ENCODE measurements at places on chromosomes 1 and 21.

- DNase-seq, result no peak
Observed at GRCh38 chr1:32115496-32115895, 7.6 kb downstream of the KPNA6 start.

DNA sequence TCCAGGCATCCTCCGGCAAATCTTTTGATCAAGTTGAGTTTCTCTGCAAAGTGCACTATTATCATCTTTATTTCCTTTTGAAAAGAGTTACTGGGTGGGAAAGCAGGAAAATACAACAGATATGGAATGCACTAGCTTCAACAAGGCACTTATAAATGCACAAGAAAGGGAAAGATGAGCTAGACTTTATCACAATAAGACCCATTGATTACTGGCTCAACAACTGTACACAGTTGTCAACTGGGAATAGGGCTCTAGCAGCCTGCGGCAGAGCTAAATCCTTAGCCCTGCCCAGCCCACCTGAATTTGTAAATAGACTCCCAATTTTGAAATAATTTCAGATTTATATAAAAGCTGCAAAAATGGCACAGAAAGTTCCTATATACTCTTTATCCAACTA lies 111.4 kb downstream of the CSMD2 start:
- no peak for DNase-seq

DNA sequence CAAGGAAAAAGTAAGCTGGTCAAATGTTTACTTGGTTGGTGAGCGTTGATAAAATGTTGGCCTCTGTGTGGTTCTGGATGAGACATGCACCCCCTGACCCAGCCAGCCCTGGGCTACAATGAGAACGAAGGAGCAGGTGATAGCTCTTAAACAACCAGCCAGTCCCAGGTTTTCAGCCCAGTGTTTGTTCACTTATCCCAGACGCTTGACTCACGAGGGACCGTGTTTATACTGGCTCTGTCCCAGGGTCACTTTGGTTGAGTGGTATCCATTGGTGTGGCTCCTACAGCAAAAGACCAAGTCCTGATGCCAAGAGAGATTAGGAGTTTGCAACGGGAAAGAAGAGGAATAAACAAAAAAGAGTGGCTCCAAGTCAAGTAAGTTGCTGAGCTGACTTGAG lies 86.9 kb downstream of the KCNJ15 start:
- peak; percentile 94 for DNase-seq

DNA sequence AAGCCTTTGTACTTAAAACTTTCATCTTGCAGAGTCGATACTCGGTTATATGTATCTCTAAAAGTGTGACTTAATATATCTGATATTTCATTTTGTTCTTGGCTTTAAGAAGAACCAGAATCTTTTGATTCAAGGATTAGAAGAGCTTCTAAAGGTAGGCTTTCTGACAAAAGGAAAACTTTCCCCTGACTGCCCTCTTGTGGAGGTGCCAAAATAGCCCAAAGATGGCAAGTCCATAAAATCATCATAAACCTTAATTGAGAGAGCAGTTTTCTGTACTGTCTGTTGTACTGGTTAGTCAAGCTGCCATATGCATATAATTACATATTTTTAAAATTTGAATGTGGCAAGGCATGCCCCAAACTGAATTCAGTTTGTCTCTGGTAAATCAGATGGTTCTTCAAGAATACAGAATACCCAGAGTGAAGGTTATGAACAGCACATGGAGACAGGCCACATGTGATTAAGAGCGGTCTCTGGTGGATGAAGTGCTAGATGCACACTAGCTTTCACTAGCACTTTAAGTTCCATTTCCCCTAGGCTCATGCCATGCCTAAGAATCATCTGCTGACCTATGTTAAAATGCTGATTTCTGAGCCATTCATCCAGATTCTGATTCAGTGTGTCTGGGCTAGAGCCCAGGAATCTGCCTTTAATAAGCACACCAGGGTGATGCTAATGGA lies 27.7 kb upstream of the ELAVL4 start:
- DNase-seq, result peak; percentile 94

DNA sequence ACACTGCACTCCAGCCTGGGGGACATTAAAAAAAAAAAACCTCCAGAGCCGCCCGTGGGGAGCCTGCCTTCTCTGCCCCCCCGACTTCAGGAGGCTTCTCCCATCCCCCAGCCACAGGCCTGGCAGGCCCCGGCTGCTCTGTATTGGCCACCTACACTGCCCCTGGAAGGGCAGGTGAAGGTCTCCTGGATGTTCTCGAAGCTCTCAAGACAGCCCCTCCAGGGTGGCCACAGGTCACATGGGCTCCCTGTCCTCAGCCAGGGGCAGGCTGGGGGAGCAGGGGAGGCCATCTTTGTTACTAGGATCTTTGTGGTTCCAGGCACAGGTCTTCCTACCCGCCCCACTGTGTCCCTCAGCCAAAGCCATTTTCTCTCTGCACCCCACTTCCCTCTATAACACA lies 32.8 kb downstream of the PADI6 start:
- no peak for DNase-seq

GRCh38 chr1:27141266-27142003 lies 13.5 kb downstream of the SLC9A1 start:
- peak; percentile 65 for DNase-seq

- DNase-seq, result no peak
Observed at GRCh38 chr1:8423269-8423691, 105.4 kb downstream of the SLC45A1 start.

GRCh38 chr1:156104861-156105832 lies 9.4 kb upstream of the LMNA start:
- no peak for DNase-seq

DNA sequence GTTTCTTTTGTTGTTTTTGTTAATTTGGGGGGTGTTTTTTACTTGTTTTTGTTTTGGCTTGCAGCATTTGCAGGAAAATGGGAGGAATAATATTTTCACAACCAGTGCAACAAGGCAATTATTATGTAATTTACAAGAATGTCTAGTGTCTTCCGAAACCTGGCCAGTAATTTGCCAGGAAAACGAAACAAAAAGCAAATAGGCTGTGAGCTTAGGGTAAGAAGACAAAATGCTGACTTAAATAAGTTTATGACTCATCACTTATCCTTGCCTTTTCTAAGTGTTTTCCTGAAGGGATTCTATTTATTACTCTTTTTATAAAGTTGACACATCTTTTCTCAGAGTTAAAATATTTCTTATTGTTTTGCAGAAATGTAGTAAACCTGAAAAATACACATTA lies 49.8 kb downstream of the KCNT2 start:
- DNase-seq, result peak; percentile 58

- DNase-seq, result peak; percentile 14
Observed at GRCh38 chr1:244050835-244051444, at the start of gene ZBTB18. ZBTB18 (plus strand) TSS chr1:244051283; CDS start chr1:244051432, 149 bp downstream.

- DNase-seq, result no peak
Observed at GRCh38 chr1:25107643-25108010, 124.7 kb downstream of the SYF2 start.

- DNase-seq, result no peak
Observed at GRCh38 chr21:36579898-36580297, 100.0 kb upstream of the CLDN14 start.

- no peak for DNase-seq
Observed at GRCh38 chr1:232386721-232387510, 243.0 kb downstream of the SIPA1L2 start.

GRCh38 chr1:9717193-9718005 lies 65.9 kb downstream of the PIK3CD start:
- no peak for DNase-seq

DNA sequence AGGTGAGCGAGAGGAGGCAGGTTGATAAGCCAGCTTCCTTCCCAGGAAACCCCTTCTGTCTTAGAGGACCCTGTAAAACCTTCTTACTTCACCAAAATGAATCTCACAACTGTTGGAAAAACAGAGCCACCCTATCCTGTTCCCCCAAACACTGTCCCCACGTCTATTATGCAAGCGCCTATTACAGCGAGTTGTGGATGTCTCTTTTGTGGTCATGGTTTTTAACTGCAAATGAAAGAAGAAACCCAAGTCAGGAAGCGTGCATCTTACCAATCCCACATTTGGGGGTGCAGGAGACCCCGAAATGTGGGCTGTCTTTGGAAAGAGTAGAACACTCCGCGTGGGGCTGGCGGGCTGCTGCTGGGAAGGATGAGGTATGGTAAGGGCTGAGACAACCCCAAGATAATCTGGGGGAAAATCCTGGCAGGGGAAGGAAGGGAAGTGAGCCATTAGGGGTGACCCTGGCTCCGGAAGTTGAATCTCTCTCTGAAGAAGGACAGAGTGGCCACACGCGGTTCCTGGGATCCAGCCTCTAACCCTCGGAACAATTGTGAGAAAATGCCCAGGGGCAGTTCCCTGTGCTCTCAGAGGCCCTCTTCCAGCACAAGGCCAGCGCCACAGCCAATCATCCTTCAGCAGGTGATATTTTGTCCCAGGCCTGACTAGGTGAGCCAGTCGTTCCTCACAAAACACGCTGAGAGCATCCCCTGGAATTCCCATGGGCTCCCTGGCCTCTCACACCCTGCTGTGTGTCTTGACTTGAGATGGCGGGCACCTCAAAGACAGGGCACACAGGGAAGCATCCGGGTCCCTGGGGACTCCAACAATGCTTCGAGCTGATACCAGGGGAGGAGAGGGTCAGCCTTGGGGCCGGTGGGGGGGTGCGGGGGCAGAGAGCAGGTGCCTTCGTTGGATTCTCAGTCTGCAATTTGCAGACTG lies 168.5 kb upstream of the IRF2BP2 start:
- DNase-seq, result no peak

- peak; percentile 78 for DNase-seq
Observed at GRCh38 chr1:64343105-64343822, 126.7 kb upstream of the CACHD1 start.

DNA sequence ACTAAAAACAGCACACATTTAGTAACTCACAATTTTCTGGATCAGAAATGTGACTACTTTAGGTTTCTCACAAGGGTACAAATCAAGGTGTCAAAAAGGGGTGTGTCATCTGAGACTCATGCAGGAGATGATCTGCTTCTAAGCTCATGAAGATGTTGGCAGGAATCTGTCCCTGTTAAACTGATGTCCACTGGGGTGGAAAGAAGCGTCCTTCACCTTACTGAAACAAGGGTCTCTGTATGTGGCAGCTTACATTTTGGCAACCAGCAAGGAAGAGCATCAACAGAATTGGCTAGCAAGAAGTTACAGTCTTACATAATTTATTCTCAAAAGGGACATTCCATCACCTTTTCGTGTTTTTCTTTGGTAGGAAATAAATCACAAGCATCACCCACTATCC lies 1223.8 kb downstream of the AMY1C start:
- no peak for DNase-seq

DNA sequence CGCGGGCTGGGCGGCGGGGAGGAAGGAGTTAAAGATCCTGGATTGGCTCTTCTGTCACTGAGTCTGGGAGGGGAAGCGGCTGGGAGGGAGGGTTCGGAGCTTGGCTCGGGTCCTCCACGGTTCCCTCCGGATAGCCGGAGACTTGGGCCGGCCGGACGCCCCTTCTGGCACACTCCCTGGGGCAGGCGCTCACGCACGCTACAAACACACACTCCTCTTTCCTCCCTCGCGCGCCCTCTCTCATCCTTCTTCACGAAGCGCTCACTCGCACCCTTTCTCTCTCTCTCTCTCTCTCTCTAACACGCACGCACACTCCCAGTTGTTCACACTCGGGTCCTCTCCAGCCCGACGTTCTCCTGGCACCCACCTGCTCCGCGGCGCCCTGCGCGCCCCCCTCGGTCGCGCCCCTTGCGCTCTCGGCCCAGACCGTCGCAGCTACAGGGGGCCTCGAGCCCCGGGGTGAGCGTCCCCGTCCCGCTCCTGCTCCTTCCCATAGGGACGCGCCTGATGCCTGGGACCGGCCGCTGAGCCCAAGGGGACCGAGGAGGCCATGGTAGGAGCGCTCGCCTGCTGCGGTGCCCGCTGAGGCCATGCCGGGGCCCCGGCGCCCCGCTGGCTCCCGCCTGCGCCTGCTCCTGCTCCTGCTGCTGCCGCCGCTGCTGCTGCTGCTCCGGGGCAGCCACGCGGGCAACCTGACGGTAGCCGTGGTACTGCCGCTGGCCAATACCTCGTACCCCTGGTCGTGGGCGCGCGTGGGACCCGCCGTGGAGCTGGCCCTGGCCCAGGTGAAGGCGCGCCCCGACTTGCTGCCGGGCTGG lies at the start of gene NPR1:
Gene NPR1, plus strand, starts transcription at position 170 of the 818 bp plus-strand sequence. Its CDS starts 421 bp downstream, at position 591.
- no peak for DNase-seq

- DNase-seq, result no peak
Observed at GRCh38 chr1:11671544-11672286, 7.7 kb downstream of the FBXO6 start.

- no peak for DNase-seq
Observed at GRCh38 chr1:1217621-1218523, 3.9 kb upstream of the TNFRSF4 start.

- DNase-seq, result no peak
Observed at GRCh38 chr1:231160895-231161666, 777 bp upstream of the TRIM67 start.

DNA sequence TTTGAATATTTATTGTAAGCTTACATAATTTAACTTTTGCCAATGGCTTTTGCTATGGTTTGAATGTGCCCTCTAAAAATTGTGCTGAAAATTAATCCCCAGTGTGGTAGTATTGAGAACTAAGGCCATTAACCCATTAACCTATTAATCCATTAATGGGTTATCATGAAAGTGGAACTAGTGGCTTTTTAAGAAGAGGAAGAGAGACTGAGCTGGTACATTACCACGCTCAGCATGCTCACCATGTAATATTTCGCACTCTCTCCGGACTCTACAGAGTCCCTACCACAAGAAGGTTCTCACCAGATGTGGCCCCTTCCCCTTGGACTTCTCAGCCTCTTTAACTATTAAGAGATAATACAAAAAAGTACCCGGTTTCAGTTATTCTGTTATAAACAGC lies 164.4 kb upstream of the ZRANB2 start:
- DNase-seq, result no peak

GRCh38 chr21:39388038-39388810 lies 39.3 kb upstream of the HMGN1 start:
- DNase-seq, result peak; percentile 42

GRCh38 chr1:95388031-95388430 lies 154.0 kb downstream of the RWDD3 start:
- DNase-seq, result peak; percentile 39

DNA sequence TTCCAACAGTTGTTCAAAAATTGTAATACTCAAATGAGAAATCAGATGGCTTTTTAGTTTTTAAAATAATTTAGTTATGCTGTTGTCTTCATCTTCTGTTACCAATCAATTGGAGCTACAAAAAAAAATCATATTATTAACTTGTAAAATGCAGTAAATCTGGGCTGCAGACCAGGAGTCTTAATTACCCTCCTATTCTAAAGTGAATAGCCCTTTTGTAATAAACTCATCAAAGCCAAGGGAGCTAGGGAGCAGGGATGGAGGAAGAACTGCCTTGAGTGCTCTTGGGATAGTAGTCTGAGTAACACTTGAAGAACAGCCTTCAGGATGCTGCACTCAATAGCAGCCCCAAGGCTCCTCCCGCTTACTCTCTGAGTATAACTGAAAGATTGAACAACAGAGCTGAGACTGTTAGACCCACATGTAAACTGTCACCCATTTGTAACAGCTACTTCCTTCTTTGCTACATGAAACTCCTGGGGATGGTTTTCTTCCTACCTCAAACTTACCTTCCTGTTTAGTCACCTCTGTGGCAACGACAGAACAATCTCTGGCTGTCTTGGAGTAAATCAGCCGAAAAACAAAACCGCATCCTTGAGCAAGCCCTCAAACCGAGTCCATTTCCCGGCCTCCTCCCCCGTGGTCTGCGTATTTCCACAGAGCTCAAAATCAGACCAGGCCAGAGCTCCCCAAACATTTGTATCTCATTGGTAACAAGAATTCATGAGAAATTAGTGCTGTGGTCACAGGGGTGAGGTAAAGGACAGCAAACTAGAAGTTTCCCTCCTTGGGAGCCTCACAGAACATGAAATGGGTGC lies 55.9 kb downstream of the CD58 start:
- no peak for DNase-seq

- DNase-seq, result no peak
Observed at GRCh38 chr1:29725262-29725661, 488.9 kb downstream of the PTPRU start.

Data from NCI-H2029 treated with DMSO at 0.1 percent for 48 hours (cell line).